ENCODE measurements at places on chromosomes 3 and 15.

- no peak for DNase-seq
Observed at GRCh38 chr3:131277836-131278497, 103.6 kb upstream of the NUDT16 start.

DNA sequence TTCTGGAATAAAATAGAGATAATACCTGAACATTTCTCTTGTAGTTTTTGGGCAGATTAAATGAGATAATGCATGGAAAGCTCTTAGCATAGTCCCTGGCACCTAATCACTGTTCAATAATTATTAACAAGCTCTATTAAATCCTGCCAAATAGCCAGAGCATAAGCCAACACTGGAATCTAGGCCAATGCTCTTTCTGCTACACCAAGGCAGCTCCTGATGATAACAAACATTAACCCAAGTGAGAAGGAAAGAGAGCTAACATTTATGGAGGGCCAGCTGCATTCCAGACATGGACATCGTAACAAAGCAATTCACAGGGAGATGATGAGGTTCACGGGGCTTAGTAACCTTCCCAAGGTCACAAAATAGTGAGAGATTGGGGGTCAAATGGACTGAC is 23.3 kb downstream of the LARP6 start:
- DNase-seq, result no peak

DNA sequence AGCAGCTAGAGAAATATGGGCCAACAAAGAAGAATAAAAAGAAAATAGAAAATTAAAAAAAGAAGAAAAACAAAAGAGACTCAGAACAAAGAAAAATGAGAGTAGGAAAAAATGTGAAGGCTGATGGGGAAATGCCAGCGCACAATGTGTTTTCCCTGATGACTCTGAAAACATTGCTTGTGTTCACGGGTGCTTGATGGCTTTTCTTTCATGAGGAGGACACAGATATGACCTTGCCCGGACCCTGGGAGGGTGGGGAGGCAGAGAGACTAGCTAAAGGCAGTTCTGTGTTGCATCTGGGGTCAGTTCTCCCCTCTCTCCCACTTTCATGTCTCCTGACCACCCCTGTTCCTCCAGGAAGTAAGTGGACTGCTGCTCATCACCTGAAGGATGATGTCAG is 125.9 kb downstream of the MOBP start:
- DNase-seq, result no peak

- DNase-seq, result no peak
Observed at GRCh38 chr15:83769411-83769999, 115.6 kb downstream of the ADAMTSL3 start.

- DNase-seq, result no peak
Observed at GRCh38 chr3:141388823-141389621, 20.7 kb downstream of the ZBTB38 start.

GRCh38 chr15:48442011-48442410 is 110.8 kb downstream of the DUT start:
- no peak for DNase-seq

Measured in stimulated activated CD4-positive, alpha-beta T cell treated with anti-CD3 and anti-CD28 coated beads, Interleukin-4, amount 100 ng/mL, for 24 hours (primary cell).